ENCODE measurements at places on chromosomes 13 and 19.

DNA sequence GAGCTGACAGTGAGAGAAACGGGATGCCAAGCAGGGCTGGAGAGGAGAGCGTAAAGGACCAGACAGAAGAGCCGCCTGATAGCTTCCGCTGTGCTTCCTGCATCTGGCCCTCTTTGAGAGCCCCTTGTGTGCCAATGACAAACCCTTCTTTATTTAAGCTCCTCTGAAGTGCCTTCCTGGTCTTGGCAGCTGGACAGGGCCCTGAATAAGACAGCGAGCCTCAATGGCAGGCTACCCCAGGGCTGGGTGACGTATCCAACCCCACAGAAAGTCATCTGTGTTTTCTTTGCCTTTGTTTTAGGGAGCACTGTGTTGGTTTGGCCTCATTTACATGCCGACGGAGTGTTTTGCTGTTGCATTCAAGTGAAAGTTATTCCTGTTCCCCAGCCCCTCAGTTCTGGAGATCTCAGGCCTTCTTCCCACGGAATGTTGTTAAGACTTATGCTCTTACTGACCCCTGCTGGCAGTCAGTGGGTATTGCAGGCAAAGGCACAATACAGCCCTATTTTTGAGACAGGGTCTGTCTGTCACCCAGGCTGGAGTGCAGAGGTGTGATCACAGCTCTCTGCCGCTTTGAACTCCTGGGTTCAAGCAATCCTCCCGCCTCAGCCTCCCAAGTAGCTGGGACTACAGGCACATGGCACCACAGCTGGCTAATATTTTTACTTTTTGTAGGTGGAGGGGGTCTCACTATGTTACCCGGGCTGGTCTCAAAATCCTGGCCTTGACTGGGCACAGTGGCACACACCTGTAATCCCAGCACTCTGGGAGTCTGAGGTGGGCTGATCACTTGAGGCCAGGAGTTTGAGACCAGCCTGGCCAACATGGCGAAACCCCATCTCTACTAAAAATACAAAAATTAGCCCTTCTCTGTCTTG, 16.8 kb downstream of the CCL25 start:
- DNase-seq, result no peak

DNA sequence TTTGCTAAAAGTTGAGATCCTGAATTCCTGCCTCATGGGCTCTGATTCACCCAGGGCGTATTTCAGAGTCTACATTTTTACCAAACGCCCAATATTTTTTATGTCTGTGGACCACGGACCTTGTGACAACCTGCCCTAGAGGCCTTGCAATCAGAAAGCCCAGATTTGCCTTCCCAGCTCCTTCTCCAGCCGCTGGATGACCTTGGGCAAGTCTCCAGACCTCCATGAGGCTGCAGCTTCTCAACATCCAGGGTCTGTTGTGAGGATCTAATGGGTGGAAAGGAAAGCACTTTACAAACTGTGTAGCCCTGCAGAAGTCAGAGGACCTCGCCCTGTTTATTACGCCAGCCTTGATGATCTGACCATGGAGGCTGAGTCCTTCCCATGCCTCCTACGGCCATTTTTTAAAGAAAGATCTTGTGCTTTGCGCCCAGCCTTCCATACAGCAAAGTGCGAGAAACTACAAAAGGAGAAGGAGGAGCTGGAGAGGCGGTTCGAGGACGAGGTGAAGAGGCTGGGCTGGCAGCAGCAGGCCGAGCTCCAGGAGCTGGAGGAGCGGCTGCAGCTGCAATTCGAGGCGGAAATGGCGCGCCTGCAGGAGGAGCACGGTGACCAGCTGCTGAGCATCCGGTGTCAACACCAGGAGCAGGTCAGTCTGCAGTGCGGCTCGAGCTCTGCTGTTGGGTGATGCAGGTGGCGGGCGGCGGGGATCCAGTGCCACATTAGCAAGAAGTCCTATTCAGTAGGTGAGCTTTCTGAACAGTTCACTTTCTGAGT, 115.6 kb downstream of the SLC7A1 start:
- no peak for DNase-seq

DNA sequence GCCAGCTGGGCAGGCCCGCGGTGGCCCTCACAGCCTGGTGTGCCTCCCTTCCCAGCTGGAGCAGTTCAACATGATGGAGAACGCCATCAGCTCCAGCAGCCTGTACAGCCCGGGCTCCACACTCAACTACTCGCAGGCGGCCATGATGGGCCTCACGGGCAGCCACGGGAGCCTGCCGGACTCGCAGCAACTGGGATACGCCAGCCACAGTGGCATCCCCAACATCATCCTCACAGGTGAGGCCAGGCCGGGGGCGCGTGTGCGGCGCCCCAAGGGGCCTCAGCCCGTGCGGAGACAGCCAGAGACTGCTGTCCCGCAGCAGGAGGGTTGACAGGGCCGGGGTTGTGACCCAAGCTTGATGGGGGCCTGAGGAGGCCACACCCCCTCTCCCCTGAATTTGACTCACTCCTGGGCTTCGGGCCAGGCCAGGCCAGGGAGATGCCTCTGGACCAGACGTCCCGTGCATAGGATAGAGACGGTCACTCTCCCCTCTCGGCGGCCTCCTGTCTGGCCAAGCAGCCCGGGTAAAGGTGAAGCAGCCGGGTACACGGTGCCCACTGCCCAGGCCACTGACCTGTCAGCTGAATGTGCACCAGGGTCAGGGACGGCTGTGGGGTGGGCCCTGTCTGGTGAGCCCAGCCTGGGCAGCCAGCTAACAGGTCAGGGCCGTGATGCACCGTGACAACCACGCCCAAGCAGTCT, 15.4 kb downstream of the COMP start:
- peak; percentile 48 for DNase-seq

GRCh38 chr19:912181-913079, 589 bp downstream of the R3HDM4 start:
- no peak for DNase-seq

- peak; percentile 63 for DNase-seq
Measured at GRCh38 chr13:23570921-23571315, 706 bp downstream of the TNFRSF19 start.

- DNase-seq, result no peak
Measured at GRCh38 chr13:23903906-23904280, 6.6 kb upstream of the C1QTNF9B start.

- no peak for DNase-seq
Measured at GRCh38 chr13:21446656-21447055, 12.4 kb downstream of the ZDHHC20 start.

DNA sequence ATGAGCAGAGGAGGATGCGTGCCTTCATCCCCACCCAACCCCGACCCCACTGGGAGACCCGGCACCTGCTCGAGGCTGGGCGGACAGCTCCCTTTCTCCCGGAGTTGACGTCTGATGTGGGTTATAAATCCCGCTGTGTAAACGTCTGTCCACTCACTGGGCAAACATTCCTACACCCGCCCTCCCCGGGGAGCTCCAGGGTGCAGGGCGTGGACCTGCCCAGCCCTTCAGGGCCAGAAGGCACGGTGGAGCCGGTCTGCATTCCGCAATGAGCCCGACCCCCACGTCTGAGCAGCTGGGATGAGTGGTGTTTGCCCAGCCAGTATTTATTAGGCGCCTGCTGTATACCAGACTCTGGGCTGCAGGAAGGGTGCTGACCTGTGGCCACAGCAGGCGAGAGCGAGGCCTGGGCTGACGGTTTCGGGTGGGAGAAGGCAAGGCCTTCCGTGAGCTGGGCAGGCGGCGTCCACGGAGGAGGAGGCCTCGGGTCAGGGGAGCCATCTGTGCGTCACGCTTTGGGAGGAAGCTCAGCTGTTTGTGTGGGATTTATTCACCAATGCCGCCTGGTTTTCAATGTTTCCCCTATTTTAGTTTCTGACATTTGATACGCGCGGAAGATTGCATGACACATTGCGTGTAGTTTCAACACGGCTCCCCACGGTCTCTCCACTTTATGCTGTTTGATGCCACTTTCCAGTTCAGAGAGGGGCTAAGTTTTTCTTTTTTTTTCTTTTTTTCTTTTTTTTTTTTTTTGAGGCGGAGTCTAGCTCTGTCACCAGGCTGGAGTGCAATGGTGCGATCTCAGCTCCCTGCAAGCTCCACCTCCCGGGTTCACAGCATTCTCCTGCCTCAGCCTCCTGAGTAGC, 2.0 kb downstream of the MISP start:
- DNase-seq, result peak; percentile 91

DNA sequence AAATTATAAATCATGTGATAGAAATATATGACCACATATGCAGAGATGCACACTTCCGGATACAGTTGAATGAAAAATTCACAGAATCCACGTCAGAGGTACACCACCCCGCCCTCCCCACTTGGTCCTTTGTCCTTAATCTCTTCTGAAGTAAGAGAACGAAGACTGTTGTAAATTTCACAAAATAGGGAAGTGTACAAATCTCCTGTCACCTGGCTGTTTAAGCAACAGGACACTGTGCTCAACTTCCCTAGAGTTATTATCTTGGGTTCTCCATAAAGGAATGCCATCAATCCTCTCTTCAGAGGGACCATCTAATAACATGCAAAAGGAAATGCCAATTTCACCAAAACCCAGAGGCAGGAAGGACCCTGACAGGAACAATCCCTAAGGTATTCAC, 10.5 kb upstream of the CEACAM6 start:
- DNase-seq, result no peak

GRCh38 chr13:35592457-35592856, 116.0 kb upstream of the MAB21L1 start:
- no peak for DNase-seq

- peak; percentile 84 for DNase-seq
Measured at GRCh38 chr19:16386619-16387240, 62.1 kb downstream of the KLF2 start.

DNA sequence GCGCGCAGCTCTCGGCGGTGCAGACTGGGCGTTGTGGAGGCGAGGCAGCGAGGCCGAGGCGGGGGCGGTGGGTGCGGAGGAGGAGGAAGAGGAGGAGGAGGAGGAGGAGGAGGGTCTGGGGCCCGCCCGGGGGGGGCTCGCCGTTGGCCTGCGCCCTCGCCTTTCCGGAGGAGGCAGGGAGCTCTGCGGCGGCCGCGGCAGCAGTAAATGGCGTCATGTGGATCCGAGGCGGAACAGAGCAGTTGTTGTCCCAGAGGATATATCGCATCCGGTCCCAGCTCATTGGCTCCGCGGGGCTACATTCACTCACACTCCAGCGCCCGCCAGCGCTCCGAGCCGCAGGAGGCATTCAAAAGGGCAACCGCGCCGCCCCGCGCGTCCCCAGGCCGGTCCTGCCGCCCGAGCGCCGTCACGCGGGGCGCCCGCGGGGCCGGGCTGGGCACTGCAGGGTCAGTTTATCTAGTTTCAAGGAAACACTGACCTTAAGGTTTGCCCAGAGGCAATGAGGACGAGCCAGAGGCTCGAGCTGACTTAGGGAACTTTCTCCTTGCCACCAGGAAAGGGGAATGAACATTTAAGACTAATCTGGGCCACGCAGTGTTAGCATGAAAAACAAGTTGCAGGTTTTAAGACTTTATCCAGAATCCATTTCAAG, at the start of gene SPRY2:
SPRY2 (minus strand) TSS at position 26 of the 655 bp plus-strand sequence. CDS start 3,421 bp downstream, outside the sequence.
- peak; percentile 97 for DNase-seq

- no peak for DNase-seq
Measured at GRCh38 chr13:37529751-37530385, 68.7 kb downstream of the POSTN start.

DNA sequence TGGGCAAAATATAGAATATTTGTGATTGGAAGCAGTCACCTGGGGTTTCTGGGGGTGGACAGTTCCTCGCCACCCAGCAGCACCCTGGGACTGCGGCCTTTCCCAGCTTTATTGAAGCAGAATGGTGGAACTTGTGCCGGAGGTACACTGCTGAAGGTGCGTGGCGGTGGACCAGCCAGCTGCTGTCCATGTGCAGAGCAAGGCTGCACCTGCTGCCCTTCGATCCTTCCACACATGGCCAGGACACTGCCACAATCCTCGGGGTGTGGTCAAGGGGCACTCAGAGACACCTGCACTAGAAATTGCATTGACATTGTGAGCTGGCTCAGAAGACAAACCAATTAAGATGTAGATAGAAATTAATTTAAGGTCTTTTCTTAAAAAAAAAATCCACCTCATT, 11.4 kb upstream of the GPI start:
- DNase-seq, result no peak

DNA sequence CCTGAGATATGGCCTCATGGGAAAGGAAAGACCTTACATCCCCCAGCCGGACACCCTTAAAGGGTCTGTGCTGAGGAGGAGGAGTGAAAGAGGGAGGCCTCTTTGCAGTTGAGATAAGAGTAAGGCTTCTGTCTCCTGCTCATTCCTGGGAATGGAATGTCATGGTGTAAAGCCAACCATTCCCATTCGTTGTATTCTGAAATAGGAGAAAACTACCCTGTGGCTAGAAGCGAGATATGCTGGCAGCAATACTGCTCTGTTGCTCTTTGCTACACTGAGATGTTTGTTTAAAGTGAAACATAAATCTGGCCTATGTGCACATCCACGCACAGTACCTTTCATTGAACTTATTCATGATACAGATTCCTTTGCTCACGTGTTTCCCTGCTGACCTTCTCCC, 783 bp upstream of the ZNF587B start:
- DNase-seq, result peak; percentile 44

DNA sequence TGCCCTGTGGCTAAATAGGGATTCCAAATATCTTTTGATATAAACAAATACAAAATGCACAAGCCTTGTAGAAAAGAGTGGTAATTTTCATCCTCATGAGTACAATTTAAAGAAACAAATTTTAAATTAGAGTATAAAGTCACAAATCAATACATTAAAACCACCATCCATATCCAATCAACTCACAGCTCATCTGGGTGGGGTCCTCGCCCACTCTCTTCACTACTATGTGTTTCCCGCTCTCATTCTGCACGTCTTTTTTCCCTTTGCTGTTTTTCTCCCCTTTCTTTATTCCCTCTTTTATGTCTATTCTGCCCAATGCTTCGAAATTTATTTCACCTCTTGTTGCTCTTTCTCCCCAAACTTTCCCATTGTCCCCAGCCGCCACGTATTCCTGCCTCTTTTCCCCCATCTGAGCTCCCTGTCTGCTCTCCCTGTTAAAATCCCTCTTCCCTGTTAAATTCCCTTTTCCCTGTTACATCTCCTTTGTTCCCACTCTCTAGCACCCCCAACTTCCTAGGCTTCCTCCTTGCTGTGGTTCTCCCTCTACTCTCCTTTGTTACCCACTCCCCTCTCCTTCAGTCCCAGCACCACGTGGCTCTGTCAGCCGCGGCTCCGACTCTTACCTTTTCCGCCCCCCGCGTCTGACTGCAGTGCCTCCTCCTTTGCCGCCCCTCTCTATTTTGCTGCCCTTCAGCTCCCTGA, 1.3 kb downstream of the ZNF616 start:
- DNase-seq, result peak; percentile 15

DNA sequence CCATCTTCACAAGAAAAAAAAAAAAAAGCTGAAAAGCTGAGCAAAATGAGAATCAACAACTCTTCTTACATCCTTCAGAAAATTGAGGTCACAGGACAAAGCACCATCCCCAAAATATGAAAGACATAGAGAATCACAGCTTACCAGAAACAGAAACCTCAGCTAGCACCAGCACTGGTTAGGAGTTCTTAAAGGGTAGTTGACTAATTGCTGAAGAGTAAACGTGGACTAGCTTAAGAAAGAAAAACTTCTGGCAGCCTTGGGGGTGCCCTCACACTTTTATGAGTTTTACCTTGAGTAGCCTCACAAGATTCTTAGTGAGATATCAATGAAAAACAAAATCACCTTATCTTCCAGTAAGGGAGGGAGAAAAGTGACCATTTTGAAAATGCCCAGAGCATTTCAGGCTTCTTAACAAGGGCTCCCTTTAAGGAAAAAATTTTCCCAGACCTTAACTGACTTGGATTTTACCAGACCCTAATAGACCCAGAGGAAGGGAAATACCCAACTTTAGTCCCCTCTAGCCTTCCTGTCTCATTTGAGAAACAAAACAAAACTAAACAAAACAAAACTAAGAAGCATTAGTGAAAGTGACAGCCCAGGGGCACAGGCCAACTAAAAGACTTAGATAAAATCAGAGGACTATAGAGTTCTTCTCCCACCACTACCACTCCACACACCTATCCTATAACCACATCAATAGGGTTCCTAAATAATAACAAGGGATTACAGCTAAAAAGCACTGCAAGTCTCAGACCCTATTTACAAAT, 888.6 kb downstream of the DIAPH3 start:
- no peak for DNase-seq

Measured in choroid plexus epithelial cell (primary cell).